Tongue (tissue), 3 donors: ENCODE measurements at places on chromosomes 2 and 18. TPM values are rescaled to one million over a fixed set of nuclear protein-coding genes. Genes with fewer than 3 reads are reported as not detected.

DNA sequence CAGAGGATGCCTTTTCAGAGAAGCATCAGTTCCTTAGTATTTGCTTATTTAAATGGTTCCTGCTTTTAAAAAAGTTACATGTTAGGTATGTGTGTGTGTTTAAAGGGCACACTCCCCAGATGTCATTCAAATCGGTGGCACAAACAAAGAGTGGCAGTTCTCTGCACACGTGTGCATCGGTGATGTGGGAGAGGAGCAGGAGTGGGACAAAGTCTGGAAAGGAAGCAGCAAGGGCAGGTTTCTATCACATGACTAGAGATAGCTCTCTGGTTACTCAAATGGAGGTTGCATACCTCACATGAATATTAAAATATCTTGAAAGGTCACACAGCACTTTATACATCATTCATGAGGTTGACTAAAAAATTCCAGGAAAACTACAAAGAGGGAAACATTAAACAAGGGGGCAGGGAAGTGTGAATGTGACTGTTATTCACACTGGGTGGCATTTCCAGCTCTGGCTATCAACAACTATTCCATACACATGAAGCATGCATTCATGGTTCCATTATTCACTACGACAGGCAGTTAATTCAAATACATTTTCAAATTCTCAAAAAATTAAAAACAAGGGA lies 64.7 kb downstream of the SEPTIN10 start:
- DNase-seq: no peak

GRCh38 chr2:112642966-112643365 lies 2.8 kb upstream of the SLC20A1 start:
- no peak for DNase-seq

DNA sequence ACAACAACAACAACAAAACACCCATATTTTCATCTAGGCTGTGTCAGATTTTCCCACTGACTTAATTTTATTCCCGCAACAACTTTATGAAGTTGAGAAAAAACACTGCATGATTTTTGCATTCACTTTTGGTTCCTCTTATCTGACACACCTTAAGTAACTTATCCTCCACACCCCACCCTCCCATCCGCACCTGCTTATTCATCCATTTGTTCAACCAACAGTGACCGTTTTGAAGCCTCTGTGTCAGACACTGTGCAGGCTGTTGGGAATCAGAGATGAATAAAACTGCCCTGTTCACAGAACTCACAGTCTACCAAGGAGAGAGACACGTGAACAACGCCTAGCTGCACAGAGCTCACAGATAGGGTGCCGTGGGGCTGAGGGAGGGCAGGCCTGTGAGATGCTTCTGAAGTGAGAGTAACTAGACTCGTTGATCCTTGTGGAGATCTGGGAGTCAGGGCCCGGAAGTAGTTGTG lies 7.4 kb downstream of the CNNM4 start:
- no peak for DNase-seq

GRCh38 chr18:46097801-46098615 lies at the start of gene ATP5F1A:
Gene ATP5F1A, minus strand, starts transcription at chr18:46098296. Its CDS starts 65 bp downstream, at chr18:46098231.
- DNase-seq: peak; percentile 92

- peak; percentile 55 for DNase-seq
Measured at GRCh38 chr2:239690651-239691631, 290.1 kb upstream of the HDAC4 start.

DNA sequence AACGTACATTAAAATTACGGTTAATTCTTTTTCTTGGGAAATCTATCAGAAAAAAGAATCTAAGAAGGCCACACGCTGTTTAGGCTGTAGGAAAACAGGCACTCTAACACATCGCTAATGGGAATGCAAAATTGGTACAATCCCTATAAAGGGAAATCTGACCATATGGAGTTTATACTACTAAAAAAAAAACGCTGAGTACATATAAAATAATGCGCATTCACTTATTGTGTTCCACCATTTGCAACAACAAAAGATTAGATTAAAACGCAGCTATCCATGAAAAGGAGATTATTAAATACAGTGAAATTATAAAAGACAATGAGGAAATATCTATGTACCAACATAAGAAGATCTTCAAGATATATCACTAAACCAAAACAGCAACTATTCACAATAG lies 62.8 kb downstream of the SMC6 start:
- DNase-seq: no peak

- DNase-seq: no peak
Measured at GRCh38 chr2:43158259-43158880, 68.0 kb downstream of the ZFP36L2 start.

GRCh38 chr18:24868760-24869237 lies 408.4 kb downstream of the HRH4 start:
- no peak for DNase-seq

- DNase-seq: no peak
Measured at GRCh38 chr2:159131914-159132281, 154.6 kb downstream of the WDSUB1 start.

GRCh38 chr2:47530105-47530760 lies 127.3 kb downstream of the MSH2 start:
- DNase-seq: peak; percentile 92

DNA sequence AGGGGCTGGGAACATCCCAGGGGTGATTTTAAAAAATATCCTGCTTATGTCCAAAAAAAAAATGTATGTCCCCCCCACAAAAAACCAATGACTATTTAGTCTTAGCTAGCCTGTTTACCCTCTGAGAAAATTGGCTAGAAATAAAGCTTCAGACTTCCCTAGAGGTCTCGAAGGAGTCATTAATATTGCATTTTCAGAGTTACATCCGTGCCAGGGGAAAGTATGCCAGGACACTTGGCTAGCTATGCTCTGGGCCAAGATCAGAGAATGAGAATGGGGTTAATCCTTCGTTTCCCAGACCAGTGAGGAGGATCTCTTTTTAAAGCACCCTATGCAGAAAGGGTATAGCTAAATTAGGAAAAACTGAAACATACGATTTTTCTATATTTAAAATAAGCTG lies 183.6 kb downstream of the MC4R start:
- DNase-seq: peak; percentile 51

GRCh38 chr18:59718108-59718463 lies 20.9 kb upstream of the CCBE1 start:
- DNase-seq: no peak

GRCh38 chr2:196696423-196697079 lies 57.0 kb downstream of the CCDC150 start:
- no peak for DNase-seq

DNA sequence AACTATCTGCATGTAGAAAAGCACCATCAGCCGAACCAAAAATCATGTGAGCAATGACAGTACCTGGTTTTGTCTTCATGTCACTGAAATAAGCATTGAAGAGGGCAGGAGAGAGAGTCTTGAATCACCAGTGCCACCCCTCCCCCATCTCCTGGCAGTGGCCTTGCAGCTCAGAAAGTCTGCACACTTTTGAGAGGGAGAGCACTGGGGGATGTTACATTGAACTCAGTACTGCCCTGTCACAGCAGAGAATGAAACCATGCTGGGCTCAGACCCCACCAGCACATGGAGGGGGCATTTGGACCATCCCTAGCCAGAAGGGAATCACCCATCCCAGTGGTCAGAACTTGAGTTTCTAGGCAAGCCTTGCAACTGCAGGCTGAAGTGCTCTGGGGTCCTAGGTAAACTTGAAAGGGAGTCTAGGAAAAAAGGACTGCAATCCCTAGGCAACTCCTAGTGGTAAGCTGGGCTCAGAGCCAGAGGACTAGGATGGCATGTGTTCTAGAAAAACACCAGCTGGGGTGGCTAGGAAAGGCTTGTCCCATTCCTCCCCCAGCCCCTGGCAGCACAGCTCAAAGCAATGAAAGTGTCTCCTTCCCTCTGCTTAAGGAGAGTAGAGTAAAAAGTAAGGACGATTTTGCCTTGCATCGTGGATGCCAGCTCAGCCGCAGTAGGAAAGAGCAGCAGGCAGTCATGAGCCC lies 259.9 kb upstream of the MYT1L start:
- DNase-seq: peak; percentile 67

GRCh38 chr18:36692921-36693332 lies 135.9 kb downstream of the TPGS2 start:
- peak; percentile 47 for DNase-seq

DNA sequence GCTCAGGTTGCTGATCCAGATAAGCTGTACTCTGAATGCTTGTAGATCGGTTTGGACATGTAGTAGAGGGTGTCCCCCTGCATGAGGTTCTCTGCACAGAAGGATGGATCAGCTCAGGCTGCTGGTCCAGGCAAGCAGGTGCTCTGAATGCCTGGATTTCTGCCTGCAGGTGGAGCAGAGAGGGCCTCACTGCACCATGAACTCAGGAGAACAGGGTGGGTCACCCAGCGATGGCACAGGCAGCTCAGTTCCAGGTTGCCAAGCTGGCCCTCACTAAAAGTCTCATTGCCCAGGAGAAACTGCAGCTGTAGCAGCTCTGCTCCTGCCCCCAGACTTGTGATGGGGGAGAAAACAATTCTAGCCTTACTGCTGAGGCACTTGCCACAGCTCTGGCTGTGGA lies 491.8 kb downstream of the XIRP2 start:
- DNase-seq: no peak

DNA sequence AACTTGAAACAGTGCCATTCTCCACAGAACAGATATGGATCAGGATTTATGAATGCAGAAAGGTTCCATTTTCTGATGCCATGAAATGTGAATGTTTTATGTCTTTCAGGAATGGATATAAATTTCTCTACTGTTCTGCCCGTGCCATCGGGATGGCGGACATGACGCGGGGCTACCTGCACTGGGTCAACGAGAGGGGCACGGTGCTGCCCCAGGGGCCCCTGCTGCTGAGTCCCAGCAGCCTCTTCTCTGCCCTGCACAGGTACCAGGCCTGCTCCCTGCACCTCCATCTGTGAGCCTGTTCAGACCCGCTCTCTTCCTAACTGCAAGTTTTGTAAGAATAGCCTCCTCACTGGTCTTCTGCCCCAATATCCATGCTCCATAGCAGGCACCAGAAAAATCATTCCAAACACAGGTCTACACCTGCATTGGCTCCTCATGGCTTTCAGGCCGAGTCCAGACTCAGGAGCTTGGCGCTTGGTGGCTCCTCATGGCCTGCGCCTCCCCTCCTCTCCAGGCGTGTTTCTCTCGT lies 68.6 kb downstream of the LPIN1 start:
- no peak for DNase-seq

- DNase-seq: no peak
Measured at GRCh38 chr2:215423234-215423633, 12.6 kb downstream of the FN1 start.

- DNase-seq: no peak
Measured at GRCh38 chr2:238350150-238350897, 30.0 kb downstream of the TRAF3IP1 start.

The FOXI3 gene
- total RNA-seq: 0.31 TPM

The TMEM198 gene
- 2.9 TPM for total RNA-seq

The CYRIA gene
- total RNA-seq: 10.9 TPM

The ACVR1C gene
- 0.10 TPM for total RNA-seq

The MROH2A gene
- 2.5 TPM for total RNA-seq

The PTPN4 gene
- total RNA-seq: 55.8 TPM

The TMEM169 gene
- total RNA-seq: 1.4 TPM

The FN1 gene
- total RNA-seq: 717 TPM

The C1GALT1C1L gene
- total RNA-seq: not detected
